ENCODE measurements at places on chromosomes 2 and 18. TPM values are rescaled to one million over a fixed set of nuclear protein-coding genes. Genes with fewer than 3 reads are reported as not detected.

Gene RALBP1
- total RNA-seq, result 100 TPM

Gene CROCC2
- 0.41 TPM for total RNA-seq

Gene ZAP70
- not detected for total RNA-seq

DNA sequence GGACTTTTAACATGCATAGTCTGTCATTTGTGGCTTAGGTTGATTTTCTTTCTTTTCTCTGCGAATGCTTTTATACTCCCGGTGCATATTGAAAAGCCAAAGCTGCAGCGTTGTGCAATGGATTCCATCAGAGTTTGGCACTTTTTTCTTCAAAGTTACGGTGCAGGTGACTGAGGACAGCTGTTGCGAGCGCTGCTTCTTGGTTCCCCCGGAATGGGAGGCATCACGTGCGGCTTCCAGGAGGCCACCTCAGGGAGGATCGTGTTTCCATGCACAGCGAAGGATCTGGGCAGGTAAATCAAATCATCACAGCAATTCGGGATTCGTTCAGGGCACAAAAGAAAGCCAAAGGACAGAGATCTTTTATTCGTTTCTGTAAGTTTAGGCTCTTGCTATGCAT is 109.6 kb upstream of the ALKAL2 start:
- no peak for DNase-seq

DNA sequence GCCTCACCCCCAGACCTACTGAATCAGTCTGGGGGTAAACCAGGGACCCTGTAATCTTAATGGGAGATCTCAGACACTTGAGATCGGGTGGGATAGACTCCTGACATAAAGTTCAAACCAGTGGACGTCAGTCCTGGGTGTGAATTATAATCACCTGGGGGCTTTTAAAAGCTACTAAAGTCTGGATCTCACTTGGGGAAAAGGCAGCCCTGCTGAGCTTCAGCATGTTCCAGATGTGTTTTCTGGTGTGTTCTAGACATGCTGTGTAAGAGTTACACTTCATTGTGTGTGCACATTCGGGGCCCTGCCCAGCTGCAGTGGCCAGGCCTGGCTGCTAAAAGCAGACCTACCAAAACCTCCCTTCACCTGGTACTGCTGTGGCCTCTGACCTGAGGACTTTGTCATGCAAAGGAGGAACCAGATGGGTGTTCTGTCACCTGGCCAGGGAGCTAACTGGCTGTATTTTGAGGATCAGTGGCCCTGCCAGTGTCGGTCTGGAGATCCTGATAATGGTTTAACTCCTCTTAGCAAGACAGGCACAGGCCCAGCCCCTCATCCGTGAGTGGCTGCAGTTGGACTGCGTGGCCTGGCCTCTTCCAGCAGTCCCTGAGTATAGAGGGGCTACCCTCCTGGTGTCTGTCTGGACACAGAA is 10.6 kb downstream of the RRM2 start:
- DNase-seq, result no peak

GRCh38 chr2:168699844-168700417 is 102.5 kb upstream of the NOSTRIN start:
- DNase-seq, result peak; percentile 74

DNA sequence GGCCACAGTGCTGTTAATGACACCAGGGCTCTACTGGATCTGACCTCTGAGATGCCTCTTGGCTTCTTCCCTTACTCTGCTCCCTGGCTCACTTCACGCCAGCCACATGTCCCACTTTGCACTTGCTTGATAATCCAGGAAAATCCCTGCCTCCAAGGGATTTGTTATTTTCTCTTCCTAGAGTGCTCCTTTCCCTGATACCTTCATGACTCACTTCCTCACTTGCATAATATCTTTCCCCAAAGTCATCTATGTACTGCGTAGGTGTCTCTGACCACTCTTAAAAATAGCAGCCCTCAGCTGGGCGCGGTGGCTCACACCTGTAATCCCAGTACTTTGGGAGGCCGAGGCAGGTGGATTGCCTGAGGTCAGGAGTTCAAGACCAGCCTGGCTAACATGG is 572.3 kb downstream of the PLCL1 start:
- no peak for DNase-seq

DNA sequence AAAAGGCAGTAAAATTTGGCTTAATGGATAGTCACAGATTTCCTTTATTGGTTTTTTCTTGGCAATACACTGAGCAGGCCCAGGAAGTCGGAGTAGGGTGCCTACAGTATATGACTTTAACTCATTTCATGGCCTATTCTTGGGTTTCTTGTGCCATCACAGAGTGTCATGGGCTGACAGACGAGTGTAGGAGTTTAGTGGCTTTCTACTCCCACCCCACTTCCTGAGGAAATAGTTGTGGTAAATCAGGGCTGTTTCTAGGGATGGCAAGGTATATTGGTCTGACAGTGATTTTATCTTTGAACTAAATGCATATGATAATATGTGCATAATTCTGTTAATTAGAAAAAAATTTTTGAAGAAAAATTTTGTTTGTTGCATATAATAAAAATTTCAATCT is 100.1 kb downstream of the PLCL1 start:
- DNase-seq, result no peak

GRCh38 chr2:65198737-65199136 is 28.9 kb upstream of the ACTR2 start:
- DNase-seq, result peak; percentile 10

GRCh38 chr2:221258464-221258863 is 313.6 kb downstream of the EPHA4 start:
- no peak for DNase-seq

Gene SPDYA
- 6.5 TPM for total RNA-seq

DNA sequence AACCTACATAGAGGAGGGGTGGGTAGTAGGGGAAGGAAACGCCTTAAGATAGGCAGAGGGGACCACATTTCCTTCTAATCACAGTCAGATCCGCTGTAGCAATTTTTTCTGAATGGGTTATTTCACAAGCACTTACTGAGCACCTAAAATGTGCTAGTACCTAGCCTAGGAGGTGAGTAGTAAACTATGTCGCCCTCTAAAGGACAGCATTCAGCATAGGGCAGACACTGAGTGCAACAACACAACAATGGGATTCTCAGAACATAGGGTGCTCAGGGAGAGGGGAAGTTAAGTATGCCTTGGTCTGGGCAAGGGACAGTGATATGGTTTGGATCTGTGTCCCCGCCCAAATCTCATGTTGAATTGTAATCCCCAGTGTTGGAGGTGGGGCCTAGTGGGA is 166.1 kb upstream of the RAB6C start:
- DNase-seq, result no peak

Gene NGEF
- total RNA-seq, result 1.1 TPM

DNA sequence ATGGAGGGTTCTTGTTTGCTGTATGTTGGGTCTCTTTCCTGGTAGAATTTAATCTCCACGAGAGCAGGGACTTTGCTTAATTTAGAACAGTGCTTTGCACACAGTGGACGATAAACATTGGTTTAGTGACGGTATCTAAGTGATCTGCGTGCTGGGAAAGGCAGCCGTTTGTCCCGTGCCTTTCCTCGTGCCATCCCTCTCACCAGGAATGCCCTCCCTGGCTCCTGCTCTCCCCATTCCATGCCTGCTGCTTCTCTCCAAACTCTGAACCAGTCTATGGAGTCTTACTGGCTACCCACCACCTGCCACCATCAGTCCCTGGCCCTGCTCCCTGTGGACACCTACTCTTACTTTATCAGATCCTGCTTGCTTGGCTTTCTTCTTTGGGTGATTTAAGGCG is 27.3 kb upstream of the TNP1 start:
- DNase-seq, result no peak

DNA sequence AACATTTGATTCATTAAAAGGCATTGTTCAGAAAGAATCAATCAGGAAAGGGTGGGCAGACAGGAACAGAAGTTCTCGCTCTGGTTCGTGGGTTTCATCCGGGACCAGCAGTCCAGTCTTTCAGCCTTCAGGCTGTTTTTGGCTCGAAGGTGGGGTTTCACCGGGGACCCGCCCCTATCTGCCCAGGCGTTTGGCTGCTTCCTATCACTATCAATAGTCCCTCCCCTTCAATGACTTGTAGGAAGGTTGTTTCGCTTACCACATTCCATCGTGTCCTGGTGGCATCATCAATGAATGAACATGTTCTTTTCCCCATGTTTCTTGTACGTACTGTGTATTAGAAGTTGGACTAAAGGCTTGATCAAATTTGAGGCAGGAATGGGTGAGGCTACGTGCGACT is 130.3 kb downstream of the NEDD4L start:
- DNase-seq, result no peak

GRCh38 chr2:240921995-240922244 is 15.8 kb downstream of the CROCC2 start:
- no peak for DNase-seq

Gene CPLX4
- total RNA-seq, result not detected

DNA sequence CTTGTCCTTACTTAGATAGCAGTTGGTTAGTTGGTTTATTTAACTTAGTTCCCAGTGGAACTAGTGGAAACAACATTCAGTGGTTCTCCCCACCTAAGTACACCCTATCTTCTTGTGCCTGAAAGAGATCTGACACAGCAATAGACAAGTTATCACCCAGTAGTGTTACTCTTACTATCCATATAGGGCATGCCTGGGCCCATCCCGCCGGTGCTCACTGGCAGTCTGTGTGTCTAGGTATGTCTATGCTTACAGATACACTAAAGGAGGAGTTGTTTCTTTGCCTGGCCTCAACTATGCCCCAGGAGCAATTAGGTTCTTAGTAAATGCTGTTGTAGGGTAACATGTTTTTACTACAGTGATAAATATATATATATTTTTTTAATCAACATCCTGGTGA is 12.0 kb upstream of the NRP2 start:
- no peak for DNase-seq

GRCh38 chr18:13442451-13442850 is 223.9 kb downstream of the LDLRAD4 start:
- DNase-seq, result no peak

DNA sequence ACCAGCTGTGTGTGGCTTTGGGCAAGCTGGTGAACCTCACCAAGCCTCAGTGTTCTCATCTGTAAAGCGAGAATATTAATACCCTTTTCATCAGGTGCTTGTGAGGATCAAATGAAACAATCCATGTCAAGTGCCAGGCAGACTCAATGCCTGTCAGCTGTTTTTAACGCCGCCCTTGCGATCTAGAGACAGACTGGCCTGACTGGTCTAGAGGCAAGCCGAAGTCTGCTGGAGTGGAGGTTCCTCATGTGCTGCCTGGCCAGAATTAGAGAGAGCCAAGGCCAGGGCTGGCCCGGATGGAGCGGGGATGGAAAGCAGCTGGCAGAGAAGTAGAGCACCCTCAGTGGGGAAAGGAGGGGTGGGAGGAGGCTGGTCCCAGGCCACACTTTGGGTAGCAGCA is 74.5 kb upstream of the B3GNT7 start:
- no peak for DNase-seq

DNA sequence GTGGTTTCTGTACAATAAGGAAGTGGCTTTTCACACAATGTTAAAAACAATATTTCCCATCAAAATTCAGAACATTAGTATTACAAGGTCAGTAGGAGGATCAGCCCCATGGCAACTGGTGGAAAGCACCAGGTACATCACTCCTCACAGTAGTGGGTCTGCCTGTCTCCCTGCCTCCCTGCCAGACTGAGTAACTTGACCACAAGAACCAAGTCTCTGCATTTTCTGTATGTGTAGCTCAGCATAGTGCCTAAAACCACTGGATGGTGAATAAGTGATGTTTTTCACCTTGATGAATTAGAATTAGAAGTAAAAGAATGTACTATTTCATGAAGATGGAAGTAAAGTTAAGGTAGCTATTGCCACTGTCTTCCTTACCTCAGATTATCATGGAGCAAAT is 4.1 kb upstream of the WDR7 start:
- no peak for DNase-seq

All from fibroblast of the aortic adventitia (primary cell).